ENCODE measurements at places on chromosomes 7 and 10. TPM values are rescaled to one million over a fixed set of nuclear protein-coding genes. Genes with fewer than 3 reads are reported as not detected.

Gene EVX1
- not detected for total RNA-seq

Gene ADCY1
- total RNA-seq, result 0.16 TPM

Gene ARMS2
- total RNA-seq, result not detected

Gene ACTL6B
- total RNA-seq, result not detected

Gene PNLIP
- total RNA-seq, result not detected

Gene CPN1
- total RNA-seq, result not detected
